ENCODE measurements at places on chromosomes 2 and 18.
A peak's percentile ranks its signal among the peaks of the same experiment; 100 is the strongest.

- no peak for DNase-seq
Observed at GRCh38 chr18:62554061-62554815, 31.4 kb downstream of the ZCCHC2 start.

- no peak for DNase-seq
Observed at GRCh38 chr2:233811732-233812131, 33.6 kb downstream of the MROH2A start.

GRCh38 chr2:204608237-204608939 lies 63.1 kb downstream of the PARD3B start:
- no peak for DNase-seq

DNA sequence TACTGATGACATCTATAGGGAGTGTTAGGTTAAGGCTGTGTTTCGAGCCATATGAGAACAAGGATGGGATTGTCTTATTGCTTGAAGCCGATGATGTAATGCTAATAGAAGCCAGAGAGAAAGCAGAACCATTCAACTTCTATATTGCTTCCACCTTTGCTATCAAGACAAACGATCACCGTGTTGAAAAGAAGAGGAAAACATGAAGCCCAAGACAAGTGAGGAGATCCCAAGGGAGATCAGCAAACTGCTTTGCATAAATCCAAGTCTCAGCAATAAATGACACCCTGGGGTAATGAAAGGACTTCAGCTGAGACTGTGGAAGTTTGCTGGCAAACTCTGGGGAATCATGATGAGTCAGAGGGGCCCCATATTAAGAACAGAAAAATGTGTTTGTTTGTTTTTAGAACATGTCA lies 206.2 kb downstream of the NCKAP5 start:
- DNase-seq = peak; percentile 29

DNA sequence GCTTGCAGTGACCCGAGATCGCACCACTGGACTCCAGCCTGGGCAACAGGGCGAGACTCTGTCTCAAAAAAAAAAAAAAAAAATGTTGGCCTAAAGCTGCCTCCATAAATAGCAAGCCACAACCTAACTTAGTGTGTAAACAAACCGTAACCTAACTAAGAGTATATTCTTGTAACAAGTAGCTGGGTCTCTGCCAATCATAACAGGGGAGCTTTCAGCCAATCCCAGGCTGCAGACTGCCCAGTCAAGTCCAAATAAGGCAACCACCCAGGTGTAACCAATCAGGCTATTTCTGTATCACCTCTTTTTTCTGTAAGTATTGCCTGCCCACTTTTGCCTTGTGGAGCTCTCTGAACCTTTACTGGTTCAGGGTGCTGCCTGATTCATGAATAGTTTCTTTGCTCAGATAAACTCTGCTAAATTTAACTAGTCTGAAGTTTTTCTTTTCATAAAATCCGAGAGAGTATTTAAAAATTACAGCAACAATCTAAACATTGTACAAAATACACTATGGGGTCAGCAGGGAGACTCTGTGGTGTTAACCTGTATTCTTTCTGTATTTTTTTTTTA lies 4.5 kb downstream of the PSTPIP2 start:
- DNase-seq = no peak

DNA sequence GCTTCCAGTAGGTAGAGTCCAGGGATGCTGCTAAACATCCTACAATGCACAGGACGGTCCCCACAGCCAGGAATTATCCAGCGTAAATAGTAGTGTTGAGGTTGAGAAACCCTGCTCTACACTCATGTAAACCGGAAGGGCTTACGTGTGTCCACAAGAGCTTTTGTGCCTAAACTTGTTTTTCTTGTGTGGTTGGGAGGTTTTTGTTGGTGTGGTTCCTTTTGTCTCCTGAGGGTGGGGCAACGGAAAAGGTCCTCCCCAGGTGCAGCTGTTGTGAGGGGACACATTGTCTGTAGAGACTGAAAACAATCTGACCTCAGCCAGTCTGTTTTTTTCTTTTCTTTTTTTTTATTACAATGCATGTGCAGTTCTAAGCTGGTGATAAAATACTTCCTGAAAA lies 72.7 kb upstream of the MGAT5 start:
- no peak for DNase-seq

DNA sequence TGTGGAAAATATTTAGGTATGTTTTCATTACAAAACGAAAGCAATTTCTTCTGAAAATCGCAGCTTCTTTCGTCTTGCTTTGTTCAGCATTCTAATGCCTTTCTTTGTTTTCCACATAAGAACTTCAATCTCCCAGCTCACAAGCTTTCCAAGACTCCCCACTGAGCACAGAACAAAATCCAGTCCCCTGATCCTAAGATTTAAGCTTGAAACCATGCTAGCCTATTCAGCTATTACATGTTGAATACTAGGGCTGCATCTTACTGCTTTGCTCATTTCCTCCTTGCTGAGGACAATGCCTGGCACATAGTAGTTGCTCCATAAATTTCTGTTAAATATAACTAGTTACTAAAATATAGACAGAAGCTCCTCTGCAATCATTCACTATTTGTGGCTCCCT lies 160.6 kb downstream of the GALNT3 start:
- no peak for DNase-seq

DNA sequence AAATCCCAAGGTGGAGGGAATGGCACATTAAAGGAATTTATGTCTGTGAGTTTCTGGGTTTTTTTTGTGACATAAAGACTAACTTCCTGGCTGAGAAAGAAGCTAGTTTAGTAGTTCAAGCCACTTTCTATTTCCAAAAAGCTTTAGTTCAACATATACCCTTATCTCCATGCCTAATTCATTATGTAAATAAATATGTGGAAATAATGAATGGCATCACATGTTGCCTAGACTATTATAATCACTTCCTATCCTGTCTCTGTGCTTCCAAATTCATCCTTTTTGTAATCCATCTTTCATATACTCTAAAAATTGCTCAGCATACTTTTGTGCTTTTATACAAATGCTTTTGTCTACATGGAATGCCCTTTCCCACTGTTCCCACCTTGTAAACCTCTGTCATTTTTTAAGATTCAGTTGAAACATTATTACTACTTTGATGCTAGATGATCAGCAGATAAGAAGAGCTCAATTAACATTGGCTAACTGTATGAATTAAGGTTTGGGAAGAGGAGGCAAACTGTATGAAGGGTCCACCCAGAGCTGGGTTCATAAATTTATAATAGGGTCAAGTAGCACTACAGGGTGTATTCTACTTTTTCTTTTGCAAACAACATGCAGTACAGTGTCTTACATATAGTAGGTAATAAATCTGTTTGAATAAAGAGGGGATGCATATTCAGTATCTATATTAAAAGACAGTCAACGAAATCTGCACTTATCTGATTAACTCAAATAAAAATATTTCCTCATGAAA lies 61.7 kb upstream of the MTIF2 start:
- no peak for DNase-seq

DNA sequence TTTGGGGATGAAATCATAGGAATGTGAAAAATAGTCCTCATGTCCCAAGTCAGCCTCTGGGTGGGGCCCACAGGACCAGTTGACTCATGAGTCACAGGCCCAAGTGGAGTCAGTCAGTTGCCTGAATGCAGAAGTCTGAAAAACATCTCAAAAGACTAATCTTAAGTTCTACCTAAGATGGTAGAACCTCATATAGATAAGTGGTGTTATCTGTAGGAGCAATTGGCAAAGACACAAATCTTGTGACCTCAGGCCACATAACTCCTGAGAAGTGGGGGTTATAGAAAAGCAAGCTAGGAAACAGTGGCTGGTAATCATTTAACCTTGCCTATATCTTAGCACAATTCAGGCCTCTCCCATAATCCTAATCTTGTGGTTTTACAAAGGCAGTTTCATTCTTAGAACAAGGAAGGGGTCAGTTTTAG lies 257.1 kb upstream of the SPOPL start:
- DNase-seq = no peak

DNA sequence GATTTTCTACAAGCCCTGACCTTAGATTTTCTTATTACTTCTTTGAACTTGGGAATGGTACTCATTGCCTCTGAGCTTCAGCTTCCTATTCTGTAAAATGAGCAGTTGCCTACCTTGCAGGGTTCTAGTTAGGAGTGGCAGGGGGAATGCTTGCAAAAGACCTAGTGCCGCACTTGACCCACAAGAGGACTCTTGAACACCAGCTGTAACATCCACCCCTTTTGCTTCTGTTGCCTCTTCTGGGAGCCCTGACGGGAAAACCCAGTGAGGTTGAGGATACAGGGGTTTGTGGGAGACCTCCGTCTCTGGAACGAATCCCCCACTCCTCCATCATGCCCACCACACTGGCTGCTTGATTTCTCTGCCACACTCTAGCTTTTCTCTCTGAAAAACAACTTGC lies 27.1 kb upstream of the LBH start:
- DNase-seq = no peak

DNA sequence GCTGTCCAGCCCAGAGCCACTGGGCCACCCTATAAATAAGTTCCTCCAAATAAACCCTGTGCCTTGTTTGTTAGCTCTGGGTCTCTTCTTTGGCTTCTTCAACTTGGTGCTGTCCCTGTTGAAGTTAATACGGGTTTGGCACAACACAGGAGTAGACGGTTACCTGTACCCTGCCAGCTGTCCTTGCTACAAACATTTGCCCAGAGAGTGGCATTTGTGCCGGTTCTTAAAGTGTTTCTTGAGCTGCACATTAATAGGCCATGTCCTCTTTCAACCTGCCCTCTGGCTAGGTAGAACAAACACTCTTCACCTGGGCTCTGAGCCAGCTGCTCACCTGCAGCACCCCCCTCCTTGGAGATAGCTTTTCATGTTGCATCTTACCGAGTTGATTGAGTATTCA lies 139.2 kb downstream of the NEDD4L start:
- no peak for DNase-seq

- DNase-seq = no peak
Observed at GRCh38 chr2:174280596-174280995, 32.3 kb upstream of the OLA1 start.

DNA sequence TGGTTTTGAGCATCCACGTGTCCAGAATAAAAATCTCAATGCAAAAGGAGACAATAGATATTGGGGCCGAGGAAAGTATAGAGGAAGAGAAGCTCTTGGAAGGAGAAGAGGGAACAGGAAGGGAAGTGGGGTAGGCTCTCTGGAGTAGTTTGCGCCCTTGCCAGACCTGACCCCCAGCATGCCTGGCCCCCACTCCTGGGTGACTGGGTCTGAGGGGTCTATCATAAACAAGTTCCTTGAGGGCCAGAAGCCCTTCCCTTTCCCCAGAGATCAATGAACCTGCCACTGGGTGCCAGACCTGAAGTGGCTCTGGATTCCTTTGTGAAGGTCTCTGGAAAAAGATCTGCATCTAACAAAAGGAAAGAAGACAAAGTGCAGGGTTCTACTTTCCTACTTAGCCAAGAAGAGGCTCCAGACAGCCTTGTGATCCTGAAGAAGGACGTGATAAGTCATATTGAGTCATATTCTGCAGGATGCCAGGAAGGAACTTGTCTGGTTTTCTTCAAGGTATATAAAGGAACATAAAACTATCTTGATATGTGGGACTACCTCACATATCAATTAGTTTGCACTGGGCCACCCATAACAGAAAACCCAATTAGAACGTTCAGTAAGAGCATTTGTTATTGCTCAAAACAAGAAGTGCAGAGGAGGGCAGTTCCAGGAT lies 18.7 kb upstream of the ATOH8 start:
- no peak for DNase-seq

DNA sequence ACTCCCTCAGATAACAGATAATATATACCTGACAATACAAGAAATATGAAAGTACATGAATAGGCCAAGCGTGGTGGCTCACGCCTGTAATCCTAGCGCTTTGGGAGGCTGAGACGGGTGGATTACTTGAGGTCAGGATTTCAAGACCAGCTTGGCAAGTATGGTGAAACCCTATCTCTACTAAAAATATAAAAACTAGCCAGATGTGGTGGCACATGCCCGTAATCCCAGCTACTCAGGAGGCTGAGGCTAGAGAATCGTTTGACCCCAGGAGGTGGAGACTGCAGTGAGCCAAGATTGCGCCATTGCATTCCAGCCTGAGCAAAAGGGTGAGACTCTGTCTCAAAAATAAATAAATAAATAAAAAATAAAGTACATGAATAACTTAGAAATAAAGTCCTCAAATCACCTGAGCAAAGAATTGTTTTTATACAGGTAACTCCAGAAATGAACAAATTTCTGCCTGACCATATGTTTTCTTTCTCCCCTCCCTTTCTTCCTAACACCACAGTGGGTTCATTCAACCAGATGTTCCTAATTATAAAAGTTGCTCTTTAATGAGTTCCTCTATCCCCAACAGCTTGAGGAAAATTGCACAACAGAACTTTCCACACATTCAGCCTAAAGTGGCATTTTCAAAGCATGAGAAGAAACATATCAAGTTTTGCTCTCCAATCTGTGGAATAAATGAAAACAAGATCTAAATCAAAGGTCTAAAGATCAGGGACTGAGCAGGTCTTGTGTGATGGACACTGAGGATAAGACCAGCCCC lies 33.6 kb upstream of the AP1S3 start:
- no peak for DNase-seq

- DNase-seq = peak; percentile 68
Observed at GRCh38 chr2:234463626-234464290, 33.1 kb downstream of the ARL4C start.

- DNase-seq = no peak
Observed at GRCh38 chr2:203798296-203799087, 69.1 kb upstream of the CTLA4 start.

- DNase-seq = no peak
Observed at GRCh38 chr2:37843556-37843955, 81.5 kb upstream of the RMDN2 start.

- no peak for DNase-seq
Observed at GRCh38 chr2:231455222-231455621, 9.1 kb downstream of the NCL start.

DNA sequence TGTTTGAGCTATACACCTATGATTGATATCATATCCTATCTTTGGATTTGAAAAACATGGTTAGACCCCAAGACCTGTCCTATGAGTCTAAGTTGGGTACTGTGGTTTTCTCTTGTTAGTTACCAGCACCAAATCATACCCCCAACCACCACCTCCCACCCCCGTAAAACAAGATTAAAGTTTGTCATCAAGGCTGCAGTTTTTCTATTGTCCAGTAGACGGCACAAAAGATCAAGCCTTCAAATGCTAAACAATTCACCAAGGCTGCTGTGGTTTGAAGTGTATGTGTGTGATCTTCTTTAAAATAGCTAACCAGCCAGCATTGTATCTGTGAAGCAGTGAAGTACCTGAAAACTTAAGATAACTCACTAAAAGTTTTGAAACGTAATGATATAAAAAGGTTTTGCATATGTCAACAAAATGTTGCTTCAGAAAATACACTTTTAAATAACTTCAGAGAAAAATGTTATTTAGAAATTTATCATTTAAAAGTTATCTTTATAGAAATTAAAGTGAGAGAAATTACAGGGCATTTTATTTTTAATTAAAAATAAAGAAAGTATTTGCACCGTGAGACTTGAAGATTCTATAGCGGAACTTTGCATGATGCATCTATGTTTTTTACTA lies 5.8 kb upstream of the MEIS1 start:
- DNase-seq = peak; percentile 64

- DNase-seq = no peak
Observed at GRCh38 chr2:185782223-185782769, 43.7 kb downstream of the FSIP2 start.

- no peak for DNase-seq
Observed at GRCh38 chr18:42363446-42364441, 408.7 kb downstream of the PIK3C3 start.

GRCh38 chr18:3816610-3817363 lies 366.8 kb downstream of the TGIF1 start:
- DNase-seq = no peak
